Hematopoietic multipotent progenitor cell treated with erythropoietin and hydrocortisone succinate and interleukin-3 and kit ligand, for 4 days (in vitro differentiated cells): ENCODE measurements at places on chromosomes 1 and 21.

- DNase-seq, result peak; percentile 25
Observed at GRCh38 chr1:212606395-212607205, 2.0 kb upstream of the ATF3 start.

GRCh38 chr1:111600886-111601386, 18.7 kb upstream of the RAP1A start:
- DNase-seq, result no peak

DNA sequence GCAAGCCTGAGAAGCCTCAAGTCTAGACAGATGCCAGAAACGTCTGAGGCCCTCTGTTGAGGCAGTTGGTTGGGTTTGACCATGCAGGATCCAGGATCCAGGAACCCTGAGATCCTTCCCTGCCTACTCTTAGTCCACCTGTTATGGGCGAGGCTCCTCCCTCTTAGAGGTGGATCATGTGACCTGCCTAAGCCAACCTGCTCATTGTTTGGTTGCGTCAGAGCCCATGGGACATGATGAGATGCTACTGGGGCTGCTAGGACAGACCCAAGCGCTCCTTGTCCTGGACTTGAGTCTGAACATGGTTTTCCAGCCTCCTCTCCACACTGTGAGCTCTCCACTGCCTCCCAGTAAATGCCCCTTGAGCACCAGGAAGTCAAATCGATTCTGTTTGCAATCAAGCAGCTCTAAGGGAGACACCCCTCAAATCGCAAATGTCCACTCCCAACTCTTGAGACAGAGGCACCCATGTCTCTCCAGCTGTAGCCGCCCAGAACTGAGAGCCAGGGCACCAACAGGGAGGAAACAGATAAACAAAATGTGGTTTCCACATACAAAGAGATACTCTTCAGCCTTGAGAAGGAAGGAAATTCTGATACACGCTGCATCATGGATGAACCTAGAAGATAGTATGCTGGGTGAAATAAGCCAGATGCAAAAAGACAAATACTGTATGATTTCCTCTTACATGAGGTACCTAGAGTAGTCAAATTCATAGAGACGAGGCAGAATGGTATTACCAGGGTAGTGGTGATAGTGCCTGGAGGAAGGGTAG, 31.7 kb upstream of the WNT4 start:
- peak; percentile 89 for DNase-seq

DNA sequence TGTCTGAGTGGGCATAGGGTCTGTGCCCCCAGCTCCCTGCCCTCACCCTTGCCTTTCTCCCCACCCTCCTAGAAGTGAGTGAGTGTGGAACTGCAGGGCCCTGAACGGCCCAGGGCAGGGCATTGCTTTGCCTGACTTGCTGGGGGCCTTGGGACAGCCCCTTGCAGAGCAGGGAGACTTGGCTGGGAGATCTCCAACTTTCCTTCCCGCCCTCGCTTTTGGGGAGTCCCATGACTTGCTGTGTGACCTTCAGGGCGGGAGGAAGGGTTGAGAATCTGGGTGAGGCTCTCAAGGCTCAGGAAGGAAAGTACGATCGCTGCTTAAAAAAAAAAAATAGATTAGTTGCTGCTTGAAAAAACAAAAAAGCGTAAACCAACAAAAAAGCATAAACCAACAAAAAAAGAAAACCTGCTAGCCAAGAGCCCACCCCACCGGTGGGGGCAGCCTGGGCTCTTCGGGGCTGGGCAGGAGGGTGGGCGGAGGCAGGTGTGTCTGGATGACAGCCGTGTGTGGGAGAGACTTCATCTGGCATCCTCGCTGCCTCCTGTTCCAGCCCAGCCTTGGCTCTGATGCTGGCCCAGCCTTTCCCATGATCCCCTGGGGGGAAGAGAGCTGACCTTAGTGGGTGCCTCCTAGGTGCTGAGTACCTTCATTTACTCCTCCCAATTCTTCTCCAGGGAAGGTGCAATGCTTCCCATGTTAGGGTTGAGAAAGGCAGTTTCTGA, 6.5 kb downstream of the NBL1 start:
- DNase-seq, result no peak

DNA sequence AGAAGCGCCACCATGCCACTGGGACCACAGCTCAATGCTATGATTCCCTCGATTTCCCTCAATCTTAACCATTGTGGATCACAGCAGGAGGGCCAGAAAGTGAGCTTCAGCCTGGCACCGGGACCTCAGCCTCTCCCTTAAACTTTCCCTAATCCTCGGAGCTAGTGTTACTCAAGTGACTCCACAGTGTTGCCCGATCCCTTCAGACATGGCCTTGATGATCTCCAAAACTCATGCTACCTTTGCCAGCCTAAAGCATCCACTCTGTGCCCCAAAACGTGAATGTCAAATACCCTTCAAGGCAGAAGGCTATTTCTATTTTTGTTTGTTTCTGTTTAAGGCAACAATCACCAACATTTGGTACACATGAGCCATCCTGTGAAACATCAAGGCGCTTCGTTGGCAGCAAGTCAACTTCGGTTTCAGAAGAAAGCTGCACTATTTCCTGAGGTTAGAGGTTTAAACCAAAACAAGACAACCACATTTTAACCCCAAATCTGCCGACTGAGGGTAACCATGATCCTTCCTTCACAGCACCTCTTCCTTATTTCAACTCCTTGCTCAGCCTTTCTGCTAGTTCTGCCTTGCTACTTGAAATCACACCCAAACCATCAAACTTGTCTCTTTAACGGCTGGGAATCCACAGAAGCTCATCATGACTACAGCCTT, 94.4 kb upstream of the KRTAP19-8 start:
- peak; percentile 82 for DNase-seq

- DNase-seq, result no peak
Observed at GRCh38 chr1:39585933-39586332, 9.3 kb upstream of the PABPC4 start.

- DNase-seq, result no peak
Observed at GRCh38 chr1:86067626-86068025, 88.9 kb downstream of the COL24A1 start.

DNA sequence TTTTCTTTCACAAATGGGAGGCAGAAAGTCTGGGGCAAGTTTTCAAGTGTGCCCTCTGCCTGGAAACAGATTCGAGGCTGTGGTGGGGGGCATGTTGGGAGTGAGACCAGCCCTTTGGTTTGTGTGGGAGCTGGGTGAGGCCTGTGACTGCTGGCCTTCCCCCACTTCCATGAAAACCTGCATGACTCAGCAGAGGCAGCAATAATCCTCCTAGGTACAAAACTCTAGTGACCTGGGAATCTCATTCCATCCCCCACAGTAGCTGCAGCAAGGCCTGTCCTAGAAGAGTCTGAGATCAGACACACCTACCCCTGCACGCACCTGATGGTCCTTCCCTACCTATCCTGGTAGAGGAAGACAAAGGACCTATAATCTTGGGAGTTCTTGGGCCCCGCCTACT, 42.1 kb upstream of the KIAA0040 start:
- DNase-seq, result no peak

- DNase-seq, result no peak
Observed at GRCh38 chr1:206836111-206836510, 29.3 kb upstream of the IL20 start.

DNA sequence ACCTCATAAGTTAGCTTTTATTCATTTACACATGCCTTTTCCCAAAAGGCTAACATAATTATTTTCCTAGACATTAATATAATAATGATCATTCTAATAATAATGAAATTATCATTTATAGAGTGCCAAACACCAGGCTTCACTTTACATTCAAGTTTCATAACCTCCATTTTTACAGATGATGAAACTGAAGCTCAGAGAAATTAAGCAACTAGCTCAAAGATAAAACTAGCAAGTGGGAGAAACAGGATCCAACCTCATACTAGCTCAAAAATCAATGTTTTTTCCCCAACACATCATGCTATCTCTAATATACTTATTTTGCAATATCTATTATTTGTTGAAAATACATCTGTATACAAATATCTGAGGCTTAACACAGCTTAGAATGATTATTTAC, 14.0 kb downstream of the LPGAT1 start:
- no peak for DNase-seq

GRCh38 chr1:193335806-193336428, 149.5 kb upstream of the B3GALT2 start:
- no peak for DNase-seq

- no peak for DNase-seq
Observed at GRCh38 chr1:222886878-222887351, 72.1 kb downstream of the DISP1 start.

DNA sequence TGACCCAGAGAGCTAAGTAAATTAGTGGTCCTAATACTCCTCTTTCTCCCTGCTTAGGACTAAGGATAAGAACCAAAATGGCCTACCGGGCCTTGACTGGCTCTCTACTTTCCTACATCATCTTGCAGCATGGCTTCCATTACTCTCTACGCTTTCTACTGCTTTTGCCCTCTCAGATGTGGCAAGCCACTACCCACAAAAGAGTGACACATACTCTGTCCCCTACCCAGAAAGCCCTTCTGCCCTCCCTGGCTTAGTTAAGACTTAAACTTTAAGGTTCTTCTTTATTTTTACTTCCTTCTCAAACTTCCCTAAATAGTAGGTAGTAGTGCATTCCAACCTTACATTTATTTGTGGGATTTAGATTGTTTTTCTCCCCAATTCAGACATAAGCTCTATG, 228.1 kb downstream of the TPR start:
- DNase-seq, result peak; percentile 54

- DNase-seq, result no peak
Observed at GRCh38 chr1:182041615-182042014, 19.9 kb downstream of the ZNF648 start.

GRCh38 chr1:205535866-205536758, 31.6 kb downstream of the CDK18 start:
- DNase-seq, result no peak

- no peak for DNase-seq
Observed at GRCh38 chr1:153556348-153556747, 7.3 kb upstream of the S100A3 start.

DNA sequence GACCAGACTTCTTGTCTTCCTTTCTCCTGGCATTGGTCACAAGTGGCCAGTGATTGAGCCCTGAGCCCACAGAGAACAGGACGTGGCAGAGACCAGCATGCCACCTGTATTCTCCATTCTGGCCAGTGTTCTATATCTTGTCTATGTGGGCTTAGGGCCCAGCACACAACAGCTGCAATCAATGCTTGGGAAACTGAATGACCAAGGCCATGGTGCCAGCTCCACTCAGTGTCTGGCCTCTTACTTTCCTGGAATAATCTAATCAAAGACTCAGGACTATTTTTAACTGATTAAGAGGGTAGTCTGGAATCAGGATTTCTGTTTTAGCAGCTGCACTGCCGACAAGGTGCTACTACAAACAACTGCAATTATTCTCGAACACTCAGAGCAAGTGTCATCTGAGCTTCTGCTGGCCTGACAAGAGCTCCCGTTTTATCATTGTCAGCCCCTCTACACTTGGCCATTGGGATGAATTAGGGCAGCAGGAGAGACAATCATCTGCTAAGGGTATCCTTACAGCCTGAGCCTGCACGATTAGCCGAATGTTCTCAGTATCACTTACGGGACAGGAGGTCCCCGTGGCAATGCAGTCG, 74.4 kb upstream of the GRIK3 start:
- no peak for DNase-seq

DNA sequence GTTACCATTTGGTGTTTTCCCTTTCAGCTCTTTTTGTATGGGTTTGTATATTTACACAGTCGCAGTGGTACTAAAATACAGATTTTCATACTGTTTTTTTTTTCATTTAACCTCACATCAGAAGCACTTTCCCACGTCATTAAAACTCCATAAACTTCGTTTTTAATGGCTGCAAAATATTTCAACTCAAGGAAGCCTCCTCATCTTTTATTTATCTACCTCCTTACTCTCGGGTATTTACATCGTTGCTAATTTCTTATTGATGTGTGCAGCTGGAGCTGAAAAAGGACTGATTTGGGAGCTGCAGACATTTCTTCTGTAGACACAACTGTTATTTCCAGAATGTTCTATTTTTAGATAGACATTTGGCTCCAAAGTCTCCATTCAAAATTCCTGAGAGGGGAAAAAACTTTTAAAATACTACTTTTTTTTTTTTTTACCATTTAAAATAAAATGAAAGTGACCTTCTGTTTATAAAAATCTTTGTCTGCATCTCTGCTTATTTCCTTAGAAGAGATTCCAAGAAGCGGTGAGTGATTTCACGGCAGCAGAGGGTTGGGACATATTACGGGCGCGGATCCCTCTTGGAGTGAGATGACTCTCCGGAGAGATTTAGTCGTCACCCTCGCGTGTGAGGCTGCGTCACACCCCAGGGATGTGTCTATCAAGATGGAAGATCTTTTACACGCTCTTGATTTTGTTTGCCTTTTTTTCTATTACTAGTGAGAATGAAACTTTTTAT, 10.1 kb downstream of the RUNX3 start:
- no peak for DNase-seq

GRCh38 chr21:28142697-28143096, 850.0 kb downstream of the LTN1 start:
- peak; percentile 64 for DNase-seq

- DNase-seq, result no peak
Observed at GRCh38 chr1:1985375-1986050, 18.1 kb downstream of the CFAP74 start.
